ENCODE measurements at places on chromosomes 7 and 10.
A peak's percentile ranks its signal among the peaks of the same experiment; 100 is the strongest.

DNA sequence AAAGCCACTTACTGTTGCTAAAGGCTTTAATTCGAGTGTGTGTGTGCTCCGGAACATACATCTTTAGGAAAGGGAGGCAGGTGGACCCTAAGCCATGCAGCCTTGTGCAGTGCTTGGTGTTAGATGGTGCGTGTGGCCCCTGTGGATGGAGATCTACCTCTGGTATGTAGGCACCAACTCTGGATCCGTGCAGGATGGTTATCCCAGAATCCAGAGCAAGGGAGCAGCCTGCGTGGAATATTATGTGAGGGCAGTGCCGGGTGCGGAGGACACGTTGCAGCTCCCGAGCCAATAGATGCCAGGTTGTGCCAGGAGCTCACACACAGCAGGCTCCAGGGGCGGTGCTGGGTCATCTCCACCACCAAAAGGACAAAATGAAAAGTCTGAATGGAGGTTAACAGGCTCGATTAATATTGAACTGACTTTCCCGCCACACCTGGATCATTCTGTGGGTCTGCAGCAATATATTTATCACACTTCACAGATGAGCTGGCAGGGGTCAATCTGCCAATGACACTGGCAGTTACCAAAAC, 143.0 kb upstream of the NPS start:
- no peak for DNase-seq

DNA sequence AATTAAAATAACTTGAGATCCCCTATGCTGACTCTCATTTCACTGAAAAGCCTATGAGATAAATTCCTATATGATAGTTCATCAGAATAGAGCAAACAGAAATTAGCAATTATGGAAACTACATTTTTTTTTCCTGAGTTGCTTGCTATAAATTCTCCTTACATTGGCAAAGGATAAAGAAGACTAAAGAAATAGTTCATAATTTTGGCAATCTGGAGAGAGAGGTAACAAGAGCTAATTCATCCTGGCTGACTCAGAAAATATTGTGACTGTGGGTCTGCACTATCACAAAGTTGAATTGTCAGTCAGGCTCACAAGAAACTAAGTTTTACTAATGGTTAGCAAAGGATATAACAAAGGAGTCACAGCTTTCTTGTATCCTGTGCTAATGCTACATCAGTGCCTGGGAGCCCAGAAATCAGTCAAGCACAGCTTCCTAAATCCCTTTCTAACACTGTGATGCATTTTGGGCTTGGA, 483.0 kb downstream of the MAGI2 start:
- DNase-seq = peak; percentile 60

- DNase-seq = no peak
These were observed 329.5 kb downstream of the GPR158 start for GRCh38 chr10:25504306-25504705.

GRCh38 chr10:66639371-66639770, 286.5 kb upstream of the LRRTM3 start:
- DNase-seq = peak; percentile 50
